ENCODE measurements at places on chromosomes 5 and 9.

GRCh38 chr5:73424556-73424977 lies 24.0 kb downstream of the FOXD1 start:
- DNase-seq, result no peak

- no peak for DNase-seq
These were observed 17.5 kb downstream of the SPOCK1 start for GRCh38 chr5:137481596-137481995.

- peak; percentile 45 for DNase-seq
These were observed 716 bp upstream of the OTULIN start for GRCh38 chr5:14663734-14664269.

- no peak for DNase-seq
These were observed 32.2 kb upstream of the PAX5 start for GRCh38 chr9:37066139-37066725.

GRCh38 chr5:135829681-135830383 lies 4.6 kb upstream of the SLC25A48 start:
- peak; percentile 66 for DNase-seq

DNA sequence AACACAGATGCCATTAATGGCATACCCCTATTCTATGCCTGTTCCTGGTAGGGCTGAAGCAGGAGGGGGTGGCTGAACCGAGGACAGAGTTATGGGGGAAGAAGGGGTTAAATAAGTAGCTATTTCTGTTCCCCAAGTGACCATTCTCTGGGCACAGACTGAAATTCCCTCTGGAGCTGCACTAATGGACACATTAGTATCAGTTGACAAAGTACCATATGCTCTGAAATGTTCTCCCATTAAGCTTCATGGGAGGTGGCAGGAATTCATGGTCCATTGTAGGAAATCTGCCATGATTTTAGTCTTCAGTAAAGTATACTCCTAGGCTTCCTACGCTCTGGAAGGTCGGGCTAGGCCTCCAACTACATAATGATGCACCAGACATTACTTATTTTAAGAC lies 10.5 kb upstream of the FRMPD1 start:
- no peak for DNase-seq

- DNase-seq, result no peak
These were observed 135.1 kb downstream of the CSNK1G3 start for GRCh38 chr5:123647066-123647465.

DNA sequence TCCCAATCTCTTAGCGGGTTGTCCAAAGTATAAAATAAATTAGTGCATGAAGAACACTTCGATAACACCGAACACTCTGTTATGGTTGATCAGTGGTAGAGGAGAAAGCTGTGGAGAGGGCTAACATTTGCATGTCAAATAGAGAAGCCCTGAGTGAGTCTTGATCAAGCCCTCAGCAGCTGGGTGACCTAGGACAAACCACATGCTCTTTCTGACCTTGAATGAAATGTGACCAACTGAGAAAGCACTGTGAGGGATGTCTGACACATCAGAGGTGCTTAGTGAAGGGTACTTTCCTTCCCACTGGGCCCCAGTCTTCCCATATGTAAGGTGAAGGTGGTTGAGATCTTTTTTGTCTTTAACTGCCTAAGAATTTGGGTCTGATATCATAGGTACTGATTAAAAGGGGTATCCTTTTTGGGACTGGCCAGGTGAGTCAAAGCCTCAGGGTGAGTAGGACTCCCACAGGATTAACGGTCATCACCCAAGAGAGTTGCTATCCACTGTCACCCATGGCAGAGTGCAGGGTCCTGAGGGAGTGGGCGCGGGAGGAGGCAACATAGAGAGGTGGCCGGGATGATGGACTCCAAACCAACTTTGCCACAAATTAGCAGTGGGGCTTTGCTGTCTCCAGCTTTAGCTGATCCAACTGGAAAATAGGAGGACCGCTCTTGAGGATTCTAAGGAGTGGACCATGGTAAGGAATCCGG lies 53.5 kb downstream of the KIF4B start:
- no peak for DNase-seq

GRCh38 chr5:94113-94892 lies 2.3 kb downstream of the PLEKHG4B start:
- no peak for DNase-seq

- DNase-seq, result no peak
These were observed 112.3 kb upstream of the SMIM23 start for GRCh38 chr5:171673328-171673727.

DNA sequence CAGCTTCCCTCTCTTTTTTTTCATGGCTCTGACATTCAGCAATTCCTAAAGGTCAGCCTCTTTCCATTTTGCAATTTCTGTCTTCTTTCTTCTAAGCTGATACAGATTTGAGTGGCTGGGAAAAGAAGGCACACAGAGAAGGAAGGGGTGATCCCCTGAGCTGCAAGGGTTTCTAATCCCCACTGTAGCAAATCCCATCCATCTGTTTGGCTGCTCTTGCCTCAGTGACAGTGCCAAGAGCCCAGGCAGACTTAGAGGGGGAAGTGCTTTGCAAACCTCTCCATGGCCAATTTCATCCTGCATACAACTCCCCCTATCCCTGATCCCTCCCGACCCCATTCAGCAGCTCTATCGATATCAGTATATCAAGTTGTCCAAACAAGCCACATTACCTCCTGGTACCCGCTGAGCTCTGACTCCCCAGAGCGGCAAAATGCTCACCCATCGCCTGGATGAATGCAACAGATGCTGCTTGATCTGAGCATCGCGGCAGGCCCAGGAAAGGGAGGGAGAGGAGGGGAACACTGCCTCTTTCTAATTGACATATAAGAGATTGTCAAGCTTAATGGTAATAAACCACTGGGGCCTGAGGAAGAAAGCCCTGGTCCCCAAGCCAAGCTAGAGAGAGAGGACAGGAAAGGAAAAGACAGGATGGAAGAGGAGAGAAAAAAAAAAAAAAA lies 268.9 kb downstream of the ASTN2 start:
- no peak for DNase-seq

DNA sequence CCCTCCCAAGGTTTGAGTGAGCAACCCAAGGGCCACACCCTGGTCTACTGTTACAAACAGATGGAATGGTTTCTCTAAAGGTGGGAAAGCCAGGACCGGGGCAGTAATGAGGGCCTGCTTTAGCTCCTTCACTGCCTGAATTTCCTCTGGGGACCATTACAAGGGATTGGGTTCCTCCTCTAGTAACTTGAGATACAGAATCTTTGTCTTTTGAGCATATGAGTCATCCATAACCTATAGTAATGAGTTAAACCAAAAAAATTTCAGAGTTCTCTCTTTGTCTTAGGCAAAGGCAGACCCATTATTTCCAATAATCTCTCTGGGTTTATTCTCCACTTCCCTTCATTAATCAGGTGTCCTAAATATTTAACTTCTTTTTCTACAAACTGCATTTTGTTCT lies 618.8 kb downstream of the HINT1 start:
- DNase-seq, result no peak

GRCh38 chr9:38160613-38161215 lies 91.7 kb upstream of the SHB start:
- DNase-seq, result peak; percentile 76

GRCh38 chr5:83711982-83712601 lies 8.6 kb downstream of the HAPLN1 start:
- peak; percentile 44 for DNase-seq

- no peak for DNase-seq
These were observed 24.7 kb upstream of the FRRS1L start for GRCh38 chr9:109191746-109192145.

GRCh38 chr9:113261917-113262671 lies 13.3 kb downstream of the CDC26 start:
- no peak for DNase-seq

- no peak for DNase-seq
These were observed 133.8 kb downstream of the RAB3C start for GRCh38 chr5:58716713-58717112.

GRCh38 chr5:177487975-177488374 lies 9.4 kb downstream of the PDLIM7 start:
- no peak for DNase-seq

- no peak for DNase-seq
These were observed 474.4 kb downstream of the RASEF start for GRCh38 chr9:82588301-82589180.

DNA sequence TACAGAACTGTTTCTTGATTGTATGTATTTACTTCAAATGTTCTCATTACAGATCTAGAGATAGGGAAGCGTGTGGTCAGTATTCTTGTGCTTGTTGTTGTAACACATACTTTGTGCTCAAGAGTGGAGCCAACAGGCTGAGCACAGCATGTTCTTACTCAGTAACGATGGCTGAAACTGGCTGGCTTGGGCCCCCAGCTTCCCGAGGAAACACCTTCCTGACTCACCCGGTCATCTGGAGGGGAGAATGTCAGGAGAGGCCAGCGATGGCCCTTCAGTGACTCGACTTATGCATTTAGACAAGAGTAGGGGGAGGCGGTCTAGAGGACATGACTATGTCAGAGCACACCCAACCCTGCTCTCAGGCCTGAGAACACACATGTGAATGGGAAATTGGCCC lies 25.6 kb downstream of the ZNF474 start:
- no peak for DNase-seq

DNA sequence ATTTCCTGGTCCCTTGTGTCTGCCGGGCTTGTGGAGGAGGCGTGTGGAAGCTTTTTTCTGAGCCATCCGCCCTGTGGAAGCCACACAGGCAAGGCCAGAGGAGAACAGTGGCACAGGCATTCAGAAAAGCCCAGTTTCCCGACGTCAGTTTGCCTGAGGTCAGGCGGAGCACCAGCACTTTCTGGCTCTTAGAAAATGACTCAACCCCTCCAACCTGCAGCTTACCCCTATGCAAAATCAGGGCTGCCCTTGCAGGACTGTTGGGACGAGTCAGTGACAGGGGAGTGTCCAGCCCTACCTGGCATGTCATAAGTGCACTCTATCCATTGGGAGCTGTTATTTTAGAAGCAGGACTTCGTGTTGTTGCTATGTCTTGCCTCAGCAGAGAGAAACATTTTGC lies 216.0 kb downstream of the NR3C1 start:
- DNase-seq, result no peak

GRCh38 chr5:96651047-96651446 lies 11.1 kb upstream of the CAST start:
- no peak for DNase-seq

DNA sequence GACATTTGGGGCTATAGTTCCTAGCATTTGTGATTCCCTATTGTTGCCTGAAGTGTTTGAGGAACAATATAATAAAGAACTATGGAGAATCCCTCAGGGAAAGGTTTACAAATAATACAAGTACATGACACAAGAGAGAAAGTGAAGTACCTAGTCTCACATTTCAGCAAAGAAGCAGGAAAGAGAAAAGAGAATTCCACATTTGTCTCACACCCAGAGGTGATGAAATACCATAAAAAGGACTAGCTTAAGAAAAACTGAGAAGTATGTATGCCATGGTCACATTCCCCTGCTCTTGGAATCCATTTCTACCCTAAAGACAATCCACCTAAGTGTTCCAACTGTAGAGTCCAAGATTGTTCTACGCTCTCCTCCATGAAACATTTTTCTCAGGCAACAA lies 79.0 kb upstream of the TARS1 start:
- no peak for DNase-seq

DNA sequence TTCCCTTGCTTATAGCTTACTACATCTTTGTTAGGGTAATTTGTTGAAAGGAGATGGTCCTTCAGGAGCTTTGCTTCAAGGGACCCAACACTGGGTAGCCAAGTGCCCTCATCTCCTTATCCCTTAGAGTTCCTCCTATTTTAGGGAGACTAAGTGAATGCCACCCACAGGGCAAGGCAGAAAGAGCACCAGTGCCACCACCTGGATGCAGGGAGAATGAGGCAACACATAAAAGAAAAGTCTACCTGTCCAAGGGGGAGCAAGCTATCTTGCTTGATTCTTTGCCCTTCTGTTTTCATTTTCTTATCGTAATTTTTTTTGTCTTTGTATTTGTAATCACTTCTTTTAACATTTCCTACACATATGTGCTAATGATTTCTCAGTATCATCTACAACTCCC lies 205.5 kb downstream of the NPR3 start:
- no peak for DNase-seq

GRCh38 chr5:580436-580835 lies 31.7 kb upstream of the CEP72 start:
- DNase-seq, result no peak

GRCh38 chr9:98251551-98251950 lies 3.9 kb downstream of the TBC1D2 start:
- no peak for DNase-seq

- no peak for DNase-seq
These were observed 113.8 kb downstream of the TLE4 start for GRCh38 chr9:79685577-79685976.

- no peak for DNase-seq
These were observed 182.8 kb downstream of the CFAP90 start for GRCh38 chr5:7668161-7668560.

- no peak for DNase-seq
These were observed 67.1 kb upstream of the SNX2 start for GRCh38 chr5:122707796-122708195.

- no peak for DNase-seq
These were observed 361.0 kb downstream of the NFIB start for GRCh38 chr9:13952906-13953305.

GRCh38 chr5:16179511-16179935 lies at the start of gene MARCHF11:
Gene MARCHF11 (minus strand): TSS chr5:16179791. CDS start chr5:16179575, 216 bp downstream.
- no peak for DNase-seq

DNA sequence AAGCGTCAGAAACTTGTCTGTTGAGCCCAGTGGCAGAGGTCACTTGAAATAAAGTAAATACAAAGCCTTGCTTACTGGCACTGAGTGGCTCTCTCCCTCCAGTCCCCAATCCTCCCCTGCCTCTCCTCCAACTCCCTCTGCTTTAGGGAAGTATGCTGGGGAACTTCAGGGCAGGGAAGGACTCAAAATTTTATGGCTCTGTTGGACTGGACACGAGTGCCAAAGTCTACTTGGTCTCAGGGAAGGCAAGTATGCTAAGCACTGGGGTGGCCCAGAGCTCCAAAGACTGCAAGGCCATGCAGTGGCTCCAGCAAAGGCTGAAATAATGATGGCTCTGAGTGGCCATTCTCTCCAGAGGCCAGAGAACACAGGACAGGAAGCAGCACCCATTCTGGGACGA lies 9.6 kb downstream of the PLGRKT start:
- DNase-seq, result no peak

DNA sequence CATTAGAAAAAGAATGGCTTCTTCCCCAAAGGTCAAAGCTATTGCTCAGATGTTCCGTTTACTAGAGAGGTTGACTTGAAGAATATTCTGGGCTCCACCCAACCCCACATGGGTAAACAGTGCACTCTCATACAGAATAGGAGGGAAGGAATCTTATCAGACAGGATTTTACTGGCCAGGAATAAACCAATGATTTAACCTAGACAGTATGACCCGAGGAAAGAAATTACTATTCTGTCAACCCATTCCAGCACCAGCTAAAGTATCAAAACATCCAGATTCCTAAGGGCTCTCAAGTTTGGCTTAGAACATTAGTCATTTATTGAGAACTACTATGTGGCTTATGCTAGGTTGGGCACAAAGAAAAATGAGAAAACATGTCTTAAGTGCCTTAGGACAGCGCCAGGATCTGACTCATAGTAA lies 493.6 kb upstream of the KLF4 start:
- no peak for DNase-seq

DNA sequence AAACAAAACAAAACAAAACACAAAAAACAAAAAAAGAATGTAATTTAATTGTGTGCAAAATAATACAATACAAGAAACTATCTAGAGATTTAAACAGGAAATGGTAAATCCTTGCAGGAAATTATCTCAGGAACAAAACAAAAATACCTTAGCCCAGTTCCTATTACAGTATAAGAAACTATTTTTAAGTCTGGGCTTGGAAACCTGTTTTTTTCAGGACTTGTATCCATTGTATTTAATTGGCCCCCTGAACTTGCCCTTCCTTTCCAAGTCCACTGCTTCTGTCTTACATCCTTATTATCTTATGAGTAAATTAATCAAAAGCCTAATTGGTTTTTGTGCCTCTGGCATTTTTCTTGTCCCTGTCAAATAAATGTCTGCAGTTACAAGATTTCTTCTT lies 48.5 kb downstream of the ST8SIA4 start:
- DNase-seq, result no peak

All from activated CD8-positive, alpha-beta T cell treated with anti-CD3 and anti-CD28 coated beads, Interleukin-2, amount 10 ng/mL, durations not matched to agents 7 days and 5 days (primary cell).